Activated CD4-positive, alpha-beta T cell treated with anti-CD3 and anti-CD28 coated beads, Interleukin-2, amount 10 ng/mL, durations not matched to agents 7 days and 5 days (primary cell): ENCODE measurements at places on chromosomes 2 and 18.

- peaks cover 21% of the 10 kb centered on the region for H3K4me1 ChIP-seq
- peaks cover 4% of the 10 kb centered on the region for H3K36me3 ChIP-seq
- H3K4me3 ChIP-seq = peak overlapping the region; percentile 84
- H3K27ac ChIP-seq = peak overlapping the region; percentile 89
These were observed 19.5 kb upstream of the CXXC1 start for GRCh38 chr18:50306944-50307343.

DNA sequence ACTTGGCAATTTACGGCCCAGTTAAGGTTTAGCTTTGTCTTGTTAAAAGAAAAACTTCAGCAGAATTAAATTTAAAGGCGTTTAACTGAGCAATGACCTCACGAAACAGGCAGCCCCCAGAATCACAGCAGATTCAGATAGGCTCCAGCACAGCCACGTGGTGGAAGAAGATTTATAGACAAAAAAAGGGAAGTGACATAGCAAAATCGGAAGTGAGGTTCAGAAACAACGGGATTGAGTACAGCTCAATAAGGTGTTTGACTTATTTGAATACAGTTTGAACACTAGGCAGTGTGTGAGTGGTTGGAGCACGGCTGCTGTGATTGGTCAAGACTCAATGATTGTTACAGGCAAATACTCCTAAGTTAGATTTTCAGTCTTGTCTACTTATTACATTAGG, 79.8 kb downstream of the MOGAT1 start:
- peaks cover 28% of the 10 kb centered on the region for H3K4me1 ChIP-seq
- no peaks in the 10 kb centered on the region for H3K36me3 ChIP-seq
- DNase-seq = no peak
- no peaks in the 10 kb centered on the region for H3K27me3 ChIP-seq
- no peak overlapping the region for H3K27ac ChIP-seq

- peaks cover 58% of the 10 kb centered on the region for H3K36me3 ChIP-seq
- no peak overlapping the region for H3K4me3 ChIP-seq
- peak overlapping the region; percentile 15 for H3K27ac ChIP-seq
- DNase-seq = no peak
- no peaks in the 10 kb centered on the region for H3K27me3 ChIP-seq
These were observed 135.4 kb downstream of the BCL2 start for GRCh38 chr18:63183952-63184770.

DNA sequence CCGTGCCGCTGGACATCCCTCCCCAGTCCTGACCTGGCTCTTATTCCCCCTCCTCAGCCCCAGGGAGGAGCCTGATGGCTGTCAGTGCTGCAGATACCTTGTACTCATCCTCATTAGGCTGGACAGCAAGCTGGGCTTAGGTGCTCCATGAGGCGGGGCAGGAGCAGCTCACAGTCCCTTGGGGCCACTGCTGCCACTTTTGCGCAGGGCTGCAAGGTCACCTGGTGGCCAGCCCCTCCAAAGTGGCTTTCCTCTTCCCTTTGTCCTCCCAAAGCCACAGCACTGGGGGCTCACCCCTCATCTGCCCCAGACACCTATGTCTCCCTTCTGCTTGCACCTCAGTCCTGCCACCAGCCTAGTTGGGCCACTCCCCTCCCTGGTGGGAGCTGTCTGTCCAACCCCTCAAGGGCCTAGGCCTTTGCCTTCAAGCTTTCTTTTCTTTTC, 60.8 kb downstream of the FAM168B start:
- H3K27me3 ChIP-seq = peaks cover 40% of the 10 kb centered on the region
- peak; percentile 1 for DNase-seq

DNA sequence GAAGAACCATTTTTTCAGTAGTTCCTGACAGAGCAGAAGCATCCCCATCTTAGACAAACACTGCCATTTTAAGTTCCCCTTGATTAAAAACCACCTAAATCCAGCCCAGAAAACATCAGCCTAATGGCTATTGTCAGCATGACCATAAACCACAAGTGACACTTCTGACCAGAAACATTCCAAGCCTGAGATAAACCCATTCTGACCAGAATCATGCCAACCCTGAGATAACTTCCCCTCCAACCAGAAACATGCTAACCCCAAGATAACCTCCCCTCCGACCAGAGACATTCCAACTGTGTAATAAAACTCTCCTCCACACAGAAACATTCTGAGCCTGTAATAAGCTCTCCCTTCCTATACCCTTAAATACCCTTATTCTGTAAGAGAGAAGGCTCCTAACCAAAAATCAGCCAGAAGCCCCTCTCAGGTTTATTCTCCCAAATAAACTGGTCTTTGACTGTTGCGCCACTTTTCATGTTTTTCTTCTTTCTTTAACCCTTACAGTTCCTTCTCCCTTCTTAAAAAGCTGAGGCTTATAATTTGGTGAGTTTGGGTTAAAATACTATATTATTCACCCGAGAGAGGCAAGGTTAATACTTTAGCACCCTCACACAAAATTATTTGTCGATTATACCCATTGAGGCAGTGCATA, 149.7 kb downstream of the HNMT start:
- H3K27ac ChIP-seq = no peak overlapping the region
- no peaks in the 10 kb centered on the region for H3K36me3 ChIP-seq
- no peak for DNase-seq
- H3K4me3 ChIP-seq = no peak overlapping the region

- H3K27me3 ChIP-seq = peaks cover 6% of the 10 kb centered on the region
- no peaks in the 10 kb centered on the region for H3K36me3 ChIP-seq
These were observed 407.9 kb upstream of the TNP1 start for GRCh38 chr2:217267758-217268157.

- no peaks in the 10 kb centered on the region for H3K27me3 ChIP-seq
- no peak for DNase-seq
- peaks cover 42% of the 10 kb centered on the region for H3K36me3 ChIP-seq
- peak overlapping the region; percentile 32 for H3K27ac ChIP-seq
These were observed 187.4 kb downstream of the BCL2 start for GRCh38 chr18:63131959-63132818.

DNA sequence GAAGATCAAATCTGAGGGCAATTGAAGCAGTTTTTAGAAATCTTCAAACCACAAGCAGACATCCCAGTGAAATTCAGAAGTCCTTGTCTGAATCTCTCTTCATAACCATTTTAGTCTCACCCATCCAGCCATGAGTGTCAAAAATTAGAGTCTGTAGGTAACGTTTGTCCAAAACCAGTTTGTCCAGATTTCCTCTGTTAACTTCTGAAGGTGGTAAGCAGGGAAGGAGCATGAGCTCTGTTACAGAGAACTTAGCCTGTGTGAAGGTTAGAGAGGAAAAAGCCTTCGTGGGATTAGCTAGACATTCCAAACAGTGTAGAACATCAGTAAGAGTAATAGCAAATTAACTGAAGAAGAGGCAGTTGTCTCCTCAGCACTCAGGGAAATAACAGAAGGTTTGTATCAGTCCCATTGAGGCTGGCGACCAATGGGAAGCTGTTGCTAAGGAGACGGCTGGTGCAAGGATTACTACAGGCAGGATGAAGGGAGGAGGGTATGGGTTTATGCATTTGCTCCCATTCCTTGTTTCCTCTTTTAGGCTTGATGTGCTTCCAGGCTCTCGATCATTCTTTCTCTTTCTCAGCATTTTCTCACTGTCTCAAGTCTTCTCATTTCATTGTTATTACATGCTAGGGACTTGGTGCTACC, 8.7 kb upstream of the GPR155 start:
- DNase-seq = no peak
- peaks cover 57% of the 10 kb centered on the region for H3K4me1 ChIP-seq
- H3K27me3 ChIP-seq = no peaks in the 10 kb centered on the region
- H3K36me3 ChIP-seq = peaks cover 10% of the 10 kb centered on the region
- H3K27ac ChIP-seq = peak overlapping the region; percentile 100

DNA sequence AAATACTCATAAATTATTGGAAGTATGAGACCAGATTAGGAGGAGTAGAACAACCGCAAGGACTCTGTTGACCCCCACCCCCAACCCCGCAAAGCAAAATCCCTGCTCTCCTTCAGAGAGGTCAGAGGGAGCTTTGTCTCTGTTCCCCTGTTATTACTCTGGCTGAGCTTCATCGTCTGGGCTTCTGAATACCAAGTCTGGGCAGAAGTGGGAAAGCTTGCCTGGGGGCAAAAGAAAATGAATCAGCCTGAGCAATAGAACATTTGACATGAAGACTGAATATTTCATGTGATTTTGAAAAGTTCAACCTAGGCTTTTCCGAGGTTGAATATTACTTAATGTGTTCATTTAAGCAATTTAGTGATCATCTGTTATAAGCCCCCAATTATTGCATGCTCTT, 114.6 kb upstream of the ARHGAP28 start:
- no peaks in the 10 kb centered on the region for H3K27me3 ChIP-seq
- H3K4me3 ChIP-seq = no peak overlapping the region
- no peak for DNase-seq
- no peak overlapping the region for H3K27ac ChIP-seq
- no peaks in the 10 kb centered on the region for H3K4me1 ChIP-seq
- H3K36me3 ChIP-seq = no peaks in the 10 kb centered on the region

GRCh38 chr2:99729104-99730025, 239.5 kb upstream of the REV1 start:
- no peak for DNase-seq
- H3K27me3 ChIP-seq = no peaks in the 10 kb centered on the region
- no peak overlapping the region for H3K4me3 ChIP-seq
- no peaks in the 10 kb centered on the region for H3K4me1 ChIP-seq
- no peak overlapping the region for H3K27ac ChIP-seq
- no peaks in the 10 kb centered on the region for H3K36me3 ChIP-seq

DNA sequence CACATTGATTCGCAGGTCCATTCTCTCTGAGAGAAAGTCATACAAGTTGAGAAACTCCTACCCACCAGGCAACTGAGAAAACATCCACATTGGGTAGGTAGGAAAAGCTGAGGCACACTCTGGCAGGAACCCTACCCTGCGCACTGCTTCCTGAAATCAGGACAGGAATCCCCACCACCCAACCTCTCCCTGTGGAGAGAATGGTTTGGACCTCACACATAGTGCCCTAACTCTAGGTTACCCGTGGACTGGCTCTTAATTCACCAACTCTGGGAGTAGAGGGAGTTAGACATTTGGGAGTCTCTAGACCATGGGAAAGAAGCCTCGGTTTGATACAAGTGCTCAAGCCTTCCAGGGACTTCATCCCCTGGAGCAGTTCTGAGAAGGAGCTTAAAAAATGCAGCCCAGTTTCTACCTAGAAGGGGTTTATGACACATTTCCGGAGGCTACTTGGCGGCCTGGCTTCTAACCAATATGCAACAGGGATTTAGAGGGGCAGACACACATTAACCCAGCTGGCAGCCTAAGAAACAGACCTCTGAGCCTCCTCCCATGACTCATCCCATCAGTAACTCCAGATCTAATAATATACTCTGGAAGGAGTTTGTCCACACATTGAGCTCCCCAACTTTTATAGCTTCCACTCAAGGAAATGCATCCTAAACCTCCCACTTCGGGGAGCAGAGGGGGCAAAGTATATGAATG, 136.7 kb downstream of the EML6 start:
- no peaks in the 10 kb centered on the region for H3K27me3 ChIP-seq
- H3K4me1 ChIP-seq = no peaks in the 10 kb centered on the region
- H3K36me3 ChIP-seq = no peaks in the 10 kb centered on the region
- no peak overlapping the region for H3K4me3 ChIP-seq
- no peak for DNase-seq

DNA sequence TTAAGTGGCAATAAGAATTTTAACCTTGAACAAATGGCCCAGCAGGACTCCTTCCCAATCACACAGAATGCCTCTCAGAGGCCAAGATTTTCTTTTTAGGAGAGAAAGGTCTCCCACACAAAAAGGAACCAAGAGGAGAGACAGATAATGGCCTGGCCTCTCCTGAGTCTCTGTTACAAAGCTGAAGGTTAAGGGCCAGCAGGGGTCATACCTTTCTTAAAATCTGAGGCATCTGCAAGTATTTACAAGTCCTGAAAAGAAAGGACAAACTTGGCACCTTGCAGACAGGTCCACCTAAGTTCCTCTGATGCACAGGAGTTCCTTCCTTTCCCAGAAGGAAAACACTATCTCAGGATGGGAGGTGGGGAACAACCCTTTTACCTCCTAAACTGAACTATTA, 142.3 kb downstream of the TMEM163 start:
- DNase-seq = peak; percentile 11
- H3K27me3 ChIP-seq = no peaks in the 10 kb centered on the region

DNA sequence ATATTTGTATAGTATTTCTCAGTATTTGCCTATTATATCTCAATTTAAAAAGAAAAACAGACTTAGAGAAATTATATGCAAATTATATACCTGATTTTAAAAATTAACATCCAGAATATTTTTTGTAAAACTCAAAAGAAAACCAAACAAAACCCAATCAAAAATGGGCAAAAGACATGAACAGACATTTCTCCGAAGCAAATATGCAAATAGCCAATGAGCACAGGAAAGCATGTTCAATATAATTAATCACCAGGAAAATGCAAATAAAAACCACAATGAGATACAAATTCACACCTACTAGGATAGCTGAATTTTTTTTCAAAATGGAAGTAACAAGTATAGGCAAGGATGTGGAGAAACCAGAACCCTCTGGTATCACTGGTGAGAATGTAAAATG, 108.0 kb downstream of the USP34 start:
- H3K4me1 ChIP-seq = peaks cover 35% of the 10 kb centered on the region
- H3K4me3 ChIP-seq = no peak overlapping the region
- H3K36me3 ChIP-seq = peaks cover 60% of the 10 kb centered on the region
- H3K27me3 ChIP-seq = no peaks in the 10 kb centered on the region
- no peak for DNase-seq
- H3K27ac ChIP-seq = no peak overlapping the region

DNA sequence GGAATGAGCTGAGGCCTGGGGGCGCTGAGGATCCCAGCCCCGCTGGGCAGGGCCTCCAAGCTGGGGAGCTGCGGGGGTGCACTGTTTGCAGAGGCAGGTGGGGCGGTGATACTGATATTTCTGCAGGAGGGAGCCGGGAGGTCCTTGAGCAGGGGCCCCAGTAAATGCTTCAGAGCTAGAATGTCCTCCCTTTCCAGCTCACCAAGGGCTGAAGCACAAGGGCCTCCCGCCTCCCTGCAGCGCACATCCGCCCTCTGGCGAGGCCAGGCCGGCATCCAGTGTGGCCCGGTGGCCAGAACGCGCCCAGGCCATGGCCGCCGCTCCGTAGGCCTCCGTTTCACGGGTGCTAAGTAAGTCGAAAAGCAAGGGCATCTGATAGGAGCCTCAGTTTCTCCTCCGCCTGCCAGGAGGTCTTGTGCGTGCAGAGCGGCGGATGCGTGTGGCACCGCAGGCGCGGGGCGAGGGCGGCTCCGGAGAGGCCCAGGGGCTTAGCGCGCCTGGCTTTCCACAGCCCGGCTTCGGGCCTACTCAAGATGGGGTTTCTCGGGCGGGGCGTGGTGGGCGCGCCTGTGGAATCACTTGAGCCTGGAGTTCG, 29.5 kb upstream of the CHMP1B start:
- H3K4me1 ChIP-seq = no peaks in the 10 kb centered on the region
- peaks cover 3% of the 10 kb centered on the region for H3K27me3 ChIP-seq
- no peaks in the 10 kb centered on the region for H3K36me3 ChIP-seq
- no peak overlapping the region for H3K27ac ChIP-seq
- H3K4me3 ChIP-seq = no peak overlapping the region

GRCh38 chr18:58348517-58348916, 280.4 kb downstream of the ALPK2 start:
- no peaks in the 10 kb centered on the region for H3K36me3 ChIP-seq
- H3K4me1 ChIP-seq = peaks cover 2% of the 10 kb centered on the region
- H3K4me3 ChIP-seq = no peak overlapping the region

GRCh38 chr2:88250404-88250803, 80.3 kb downstream of the THNSL2 start:
- H3K27ac ChIP-seq = no peak overlapping the region
- peaks cover 5% of the 10 kb centered on the region for H3K27me3 ChIP-seq
- H3K36me3 ChIP-seq = no peaks in the 10 kb centered on the region
- H3K4me3 ChIP-seq = no peak overlapping the region

- H3K4me1 ChIP-seq = peaks cover 23% of the 10 kb centered on the region
- no peak for DNase-seq
- H3K36me3 ChIP-seq = peaks cover 15% of the 10 kb centered on the region
- no peaks in the 10 kb centered on the region for H3K27me3 ChIP-seq
These were observed 215.4 kb upstream of the ITGA4 start for GRCh38 chr2:181241797-181242196.
